Tibial artery (tissue), 4 donors: ENCODE measurements at places on chromosomes 11 and 22.

DNA sequence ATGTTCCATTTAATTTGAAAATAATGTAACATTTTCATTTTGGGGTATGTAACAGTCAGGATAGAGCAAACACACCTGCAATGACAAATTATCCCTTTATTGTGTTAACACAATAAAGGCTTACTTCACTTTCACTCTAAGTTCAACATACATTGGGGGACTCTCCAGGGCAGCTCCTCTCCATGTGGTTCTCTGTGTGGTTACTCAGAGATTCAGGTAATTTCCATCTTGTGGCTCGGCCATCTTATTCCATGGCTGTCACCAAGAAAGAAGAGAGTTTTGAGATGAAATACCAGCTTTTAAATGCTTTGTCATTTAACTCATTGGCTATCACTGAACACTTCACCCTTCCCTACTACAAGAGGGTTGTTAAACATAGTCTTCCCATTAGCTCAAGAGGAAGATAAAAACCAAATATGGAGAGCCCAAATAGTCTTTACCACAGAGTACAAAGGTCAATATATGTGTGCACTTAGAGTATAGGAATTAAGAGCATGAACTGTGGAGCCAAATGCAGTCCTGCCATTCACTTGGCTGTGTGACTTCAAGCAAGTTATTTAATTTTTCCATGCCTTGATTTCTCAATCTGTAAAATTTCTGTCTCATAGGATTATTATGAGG, 10.6 kb upstream of the TPH1 start:
- no peak for DNase-seq

GRCh38 chr11:36478700-36479329, 31.3 kb downstream of the TRAF6 start:
- DNase-seq = no peak

DNA sequence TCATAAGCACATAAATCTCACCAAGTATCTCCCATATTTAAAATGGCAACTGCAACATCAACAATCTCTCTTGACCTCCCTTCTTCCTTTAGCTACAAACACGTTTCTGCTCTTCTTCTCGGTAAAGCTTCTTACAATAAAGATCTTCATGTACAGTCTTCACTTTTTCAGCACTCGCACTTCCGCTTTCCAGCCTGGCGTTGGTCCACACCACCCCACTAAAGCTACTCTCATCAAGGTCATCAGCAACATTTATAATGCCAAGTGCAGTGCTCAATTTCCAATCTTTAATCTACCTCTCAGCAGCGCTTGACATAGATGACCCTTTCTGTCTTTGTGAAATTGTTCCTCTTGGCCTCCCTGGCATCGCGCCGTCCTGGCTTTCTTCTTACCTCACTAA, 33.6 kb downstream of the NTM start:
- DNase-seq = no peak

- DNase-seq = peak; percentile 95
These were observed at the start of gene LMF2 for GRCh38 chr22:50507421-50507990. Gene LMF2 (minus strand): TSS chr22:50507702. CDS start chr22:50507675, 27 bp downstream.

GRCh38 chr22:29277927-29278326, 9.9 kb downstream of the EWSR1 start:
- DNase-seq = no peak

GRCh38 chr11:32333320-32333991, 101.9 kb downstream of the WT1 start:
- peak; percentile 70 for DNase-seq
